ENCODE measurements at places on chromosomes 6 and 20. TPM values are rescaled to one million over a fixed set of nuclear protein-coding genes. Genes with fewer than 3 reads are reported as not detected.

DNA sequence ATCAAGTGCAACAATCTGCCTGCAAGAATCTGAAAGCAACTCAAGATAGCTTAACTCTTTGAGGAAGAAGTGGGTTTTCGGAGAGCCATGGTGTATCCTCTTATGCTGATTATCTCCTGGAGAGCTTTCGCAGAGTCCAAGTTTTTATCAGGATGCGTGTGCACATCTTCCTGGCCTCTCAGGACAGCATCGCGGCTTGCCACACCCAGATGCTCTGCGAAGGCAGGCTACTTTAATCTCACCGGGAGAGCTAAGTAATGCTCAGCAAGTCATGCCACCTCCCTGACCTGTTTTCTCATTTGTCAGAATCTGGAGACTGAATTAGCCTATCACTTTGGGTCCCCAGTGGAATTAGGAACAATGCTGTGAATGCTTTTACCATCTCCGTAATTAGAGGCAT lies 52.9 kb downstream of the TTI1 start:
- no peak for DNase-seq

- no peak for DNase-seq
Measured at GRCh38 chr6:158002951-158003853, 21.5 kb downstream of the SYNJ2 start.

GRCh38 chr6:15674690-15675386 lies 12.0 kb upstream of the DTNBP1 start:
- DNase-seq: no peak

- DNase-seq: no peak
Measured at GRCh38 chr6:36958775-36959554, 4.4 kb downstream of the PI16 start.

- DNase-seq: no peak
Measured at GRCh38 chr6:2767657-2768524, 2.7 kb downstream of the WRNIP1 start.

GRCh38 chr6:41083072-41083471 lies 10.3 kb downstream of the NFYA start:
- no peak for DNase-seq

- no peak for DNase-seq
Measured at GRCh38 chr20:24507182-24507853, 37.9 kb downstream of the SYNDIG1 start.

Gene GABRR2
- total RNA-seq: 0.47 TPM

Gene STMND1
- not detected for total RNA-seq

Gene MCHR2
- not detected for total RNA-seq

Gene SYNDIG1
- total RNA-seq: not detected

Gene SIRPD
- 0.55 TPM for total RNA-seq
